D721Med (cell line): ENCODE measurements at places on chromosomes 6 and 20.

DNA sequence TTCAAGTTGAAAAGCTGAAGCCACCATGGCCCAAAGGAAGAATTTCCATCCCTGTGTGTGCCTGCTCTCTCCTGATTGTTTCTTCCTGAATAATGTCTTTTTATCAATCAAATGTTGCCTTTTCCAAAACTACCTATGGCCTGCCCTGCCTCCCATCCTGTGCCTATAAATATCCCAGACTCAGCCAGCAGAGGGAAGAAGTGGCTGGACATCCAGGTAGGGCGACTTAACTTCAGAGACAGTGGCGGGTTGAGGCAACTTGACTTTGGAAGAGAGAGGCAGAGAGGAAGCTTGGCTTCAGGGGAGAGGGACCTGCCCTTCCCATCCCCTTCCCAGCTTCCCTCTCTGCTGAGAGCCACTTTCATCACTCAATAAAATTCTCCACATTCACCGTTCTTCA, 133.0 kb downstream of the LCA5 start:
- no peak for DNase-seq

- no peak for DNase-seq
These were observed 124.3 kb downstream of the MYLK4 start for GRCh38 chr6:2626401-2626800.

DNA sequence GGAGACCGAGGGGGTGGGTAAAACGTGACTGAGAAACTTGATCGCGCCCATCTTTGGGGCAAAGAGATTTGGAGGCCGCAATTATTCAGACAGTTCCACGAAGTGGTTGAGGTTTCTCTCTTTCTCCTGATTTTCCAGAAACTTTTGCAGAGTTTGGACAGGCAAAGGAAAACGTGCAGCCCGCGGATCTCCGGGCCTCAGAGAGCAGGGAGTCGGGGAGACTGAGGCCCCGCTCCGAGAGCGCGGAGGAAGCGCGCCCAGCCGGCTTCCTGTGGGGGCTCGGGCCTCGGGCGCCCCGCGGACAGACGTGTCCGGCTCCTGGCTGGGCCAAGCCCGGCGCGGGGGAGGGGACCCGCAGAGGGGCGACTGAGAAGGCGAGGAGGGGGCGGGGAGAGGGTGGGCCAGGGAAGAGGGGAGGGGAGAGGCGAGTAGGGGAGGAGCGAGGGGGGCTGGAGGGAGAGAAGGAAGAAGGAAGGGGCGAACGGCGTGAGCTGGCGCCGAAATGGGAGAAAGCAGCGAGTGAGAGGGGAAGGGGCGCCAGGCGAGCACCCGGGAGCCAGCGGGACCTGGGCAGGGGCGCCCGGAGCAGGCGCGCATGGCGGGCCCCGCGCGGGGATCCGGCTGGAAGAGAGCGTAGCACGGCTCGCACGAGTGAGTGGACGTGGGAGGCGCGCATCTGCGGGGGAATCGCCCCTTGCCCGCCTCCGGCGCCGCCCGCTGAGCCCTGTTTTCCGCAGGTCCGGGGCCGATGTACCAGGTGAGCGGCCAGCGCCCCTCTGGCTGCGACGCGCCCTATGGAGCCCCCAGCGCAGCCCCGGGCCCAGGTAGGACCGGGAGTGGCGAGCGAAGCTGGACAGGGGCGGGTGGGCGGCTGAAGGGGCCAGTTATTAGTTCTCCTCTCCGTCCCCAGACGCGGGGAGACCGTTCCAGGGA, at the start of gene MDFI:
Gene MDFI, plus strand, starts transcription at position 467 of the 933 bp plus-strand sequence. Its CDS starts 282 bp downstream, at position 749.
- DNase-seq, result no peak

- no peak for DNase-seq
These were observed 188.8 kb downstream of the HIVEP2 start for GRCh38 chr6:142756215-142756630.

GRCh38 chr6:140401761-140402160, 1027.3 kb upstream of the CITED2 start:
- no peak for DNase-seq

DNA sequence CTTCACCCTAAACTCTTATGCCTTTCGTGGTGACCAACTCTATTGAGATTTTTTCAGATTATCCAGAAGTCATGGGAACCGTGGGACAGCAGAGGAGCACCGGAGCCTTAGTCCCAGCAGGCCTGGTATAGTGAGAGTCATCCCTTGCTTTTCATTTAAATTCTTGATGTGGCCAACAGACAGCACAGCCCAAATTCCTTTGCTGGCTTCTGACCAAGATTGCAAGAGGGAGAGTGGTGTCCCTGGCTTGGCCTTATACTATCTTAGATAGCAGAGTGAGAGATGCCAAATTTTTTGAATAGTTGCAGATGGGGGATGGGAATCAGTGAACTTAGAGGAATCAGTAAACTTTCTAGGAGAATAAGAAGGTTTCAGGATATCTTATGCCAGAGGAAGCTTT, 7.8 kb downstream of the STX11 start:
- DNase-seq, result no peak

GRCh38 chr6:127096167-127096566, 22.3 kb upstream of the RSPO3 start:
- DNase-seq, result no peak
